Activated naive CD4-positive, alpha-beta T cell treated with anti-CD3 and anti-CD28 coated beads, Interleukin-2, amount 10 ng/mL, durations not matched to agents 7 days and 5 days (primary cell): ENCODE measurements at places on chromosomes 6 and 20.

- no peaks in the 10 kb centered on the region for H3K4me1 ChIP-seq
- H3K36me3 ChIP-seq, result no peaks in the 10 kb centered on the region
- no peak for DNase-seq
- H3K27ac ChIP-seq, result no peak overlapping the region
- no peak overlapping the region for H3K4me3 ChIP-seq
These were observed 64.0 kb upstream of the ELOVL5 start for GRCh38 chr6:53412751-53413150.

GRCh38 chr20:3728876-3729275, 3.6 kb upstream of the HSPA12B start:
- no peak for DNase-seq
- H3K4me1 ChIP-seq, result peaks cover 5% of the 10 kb centered on the region
- H3K27ac ChIP-seq, result no peak overlapping the region

- H3K27me3 ChIP-seq, result no peaks in the 10 kb centered on the region
- peak overlapping the region; percentile 2 for H3K27ac ChIP-seq
- H3K36me3 ChIP-seq, result no peaks in the 10 kb centered on the region
These were observed 28.7 kb downstream of the ECT2L start for GRCh38 chr6:138824482-138825144.

- DNase-seq, result no peak
- no peak overlapping the region for H3K4me3 ChIP-seq
- H3K27ac ChIP-seq, result no peak overlapping the region
- no peaks in the 10 kb centered on the region for H3K4me1 ChIP-seq
These were observed 25.3 kb downstream of the AAR2 start for GRCh38 chr20:36261389-36262105.

DNA sequence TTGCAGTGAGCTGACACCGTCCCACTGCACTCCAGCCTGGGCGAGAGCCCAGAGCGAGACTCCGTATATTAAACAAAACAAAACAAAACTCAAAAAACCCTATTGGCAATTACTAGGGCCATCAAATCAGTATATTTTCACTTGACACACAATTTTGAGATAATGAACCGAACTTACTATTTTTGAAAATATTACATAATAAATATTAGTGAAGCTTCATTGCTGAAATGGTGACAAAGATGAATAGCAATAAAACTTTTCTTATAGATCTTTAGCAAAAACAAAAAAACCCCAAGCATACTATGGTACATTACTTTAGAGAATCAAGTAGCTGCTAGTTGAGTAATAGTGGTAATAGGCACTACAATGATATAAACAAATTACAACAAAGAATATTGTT, 113.0 kb downstream of the ATG5 start:
- no peaks in the 10 kb centered on the region for H3K27me3 ChIP-seq
- DNase-seq, result no peak
- peaks cover 18% of the 10 kb centered on the region for H3K36me3 ChIP-seq
- H3K4me1 ChIP-seq, result peaks cover 4% of the 10 kb centered on the region

GRCh38 chr6:92840246-92840930, 579.0 kb downstream of the EPHA7 start:
- no peak overlapping the region for H3K4me3 ChIP-seq
- H3K4me1 ChIP-seq, result no peaks in the 10 kb centered on the region
- no peak for DNase-seq
- H3K27me3 ChIP-seq, result no peaks in the 10 kb centered on the region
- H3K36me3 ChIP-seq, result no peaks in the 10 kb centered on the region
- no peak overlapping the region for H3K27ac ChIP-seq

DNA sequence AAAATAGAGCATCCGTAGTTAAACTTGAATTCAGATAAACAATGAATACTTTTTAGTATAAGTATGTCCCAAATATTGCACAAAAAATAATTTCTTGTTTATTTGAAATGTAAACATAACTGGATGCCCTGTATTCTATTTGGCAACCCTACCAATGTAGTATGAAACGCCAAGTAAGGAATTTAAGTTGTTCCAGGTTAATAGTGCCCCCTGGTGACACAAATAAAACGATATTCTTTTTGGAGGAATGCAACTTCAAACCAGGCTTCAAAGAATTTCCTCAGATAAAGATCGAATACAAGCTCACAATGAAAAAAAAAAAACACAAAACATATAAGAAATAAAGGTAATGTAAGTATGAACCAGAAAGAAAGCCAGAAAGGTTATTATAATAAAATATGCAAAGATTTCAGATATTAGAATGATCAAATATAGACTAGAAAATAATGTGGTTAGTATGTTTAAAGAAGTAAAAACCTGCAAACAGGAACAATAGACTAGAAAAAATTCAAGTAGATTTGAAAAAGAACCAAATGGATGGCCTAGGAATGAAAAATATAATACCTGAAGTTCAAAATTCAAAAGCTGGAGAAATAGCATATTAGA, 18.4 kb upstream of the AKAP7 start:
- DNase-seq, result no peak
- H3K4me1 ChIP-seq, result no peaks in the 10 kb centered on the region
- no peaks in the 10 kb centered on the region for H3K36me3 ChIP-seq
- no peaks in the 10 kb centered on the region for H3K27me3 ChIP-seq

- H3K27ac ChIP-seq, result no peak overlapping the region
- no peak for DNase-seq
- peaks cover 11% of the 10 kb centered on the region for H3K4me1 ChIP-seq
- no peaks in the 10 kb centered on the region for H3K27me3 ChIP-seq
- no peak overlapping the region for H3K4me3 ChIP-seq
These were observed 191.9 kb upstream of the PREP start for GRCh38 chr6:105594821-105595220.

- peak overlapping the region; percentile 84 for H3K27ac ChIP-seq
- H3K36me3 ChIP-seq, result peaks cover 81% of the 10 kb centered on the region
- H3K4me1 ChIP-seq, result peaks cover 63% of the 10 kb centered on the region
- no peaks in the 10 kb centered on the region for H3K27me3 ChIP-seq
- H3K4me3 ChIP-seq, result peak overlapping the region; percentile 61
These were observed 23.5 kb downstream of the TBC1D20 start for GRCh38 chr20:438571-439469.

DNA sequence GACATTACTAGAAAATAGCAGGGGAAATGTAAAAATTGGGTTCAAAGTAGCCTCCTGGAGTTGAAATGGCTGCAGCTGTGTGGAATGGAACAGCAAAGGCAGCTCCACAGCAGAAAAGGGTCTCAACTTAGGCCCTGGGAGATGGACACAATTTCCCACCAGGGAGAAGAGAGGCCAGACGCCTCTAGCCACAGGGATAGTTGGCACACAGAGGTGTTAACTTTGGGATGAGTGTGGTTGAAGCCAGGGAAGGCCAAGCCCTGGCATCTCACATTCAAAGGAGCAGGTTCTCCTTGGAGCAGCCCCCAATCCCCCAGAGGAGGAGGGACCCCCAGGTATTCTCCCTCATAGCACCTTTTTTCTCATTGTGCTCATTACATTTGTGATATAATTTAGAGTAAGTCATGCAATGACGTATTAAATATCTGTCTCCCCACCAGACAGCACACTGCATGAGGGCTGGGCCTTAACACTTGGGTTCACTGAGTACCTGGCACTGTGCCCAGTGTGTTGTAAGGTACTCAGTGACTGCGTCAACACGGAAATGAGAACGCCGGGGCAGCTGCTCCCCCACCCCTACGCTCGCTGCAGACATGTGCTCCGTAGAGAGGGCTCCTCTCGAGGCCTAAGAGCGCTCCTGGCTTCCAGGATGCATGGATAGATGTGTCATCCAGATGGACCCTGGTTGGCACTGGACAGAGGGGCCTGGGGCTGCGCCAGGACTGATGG, 76.0 kb upstream of the CD93 start:
- H3K27ac ChIP-seq, result no peak overlapping the region
- H3K27me3 ChIP-seq, result peaks cover 14% of the 10 kb centered on the region
- H3K4me3 ChIP-seq, result no peak overlapping the region

- no peak overlapping the region for H3K4me3 ChIP-seq
- DNase-seq, result no peak
- no peaks in the 10 kb centered on the region for H3K4me1 ChIP-seq
- no peak overlapping the region for H3K27ac ChIP-seq
- H3K27me3 ChIP-seq, result peaks cover 31% of the 10 kb centered on the region
These were observed 63.4 kb downstream of the VEGFA start for GRCh38 chr6:43833223-43833995.

GRCh38 chr20:20806121-20807095, 94.0 kb upstream of the RALGAPA2 start:
- H3K4me3 ChIP-seq, result no peak overlapping the region
- no peak for DNase-seq
- no peaks in the 10 kb centered on the region for H3K4me1 ChIP-seq

- no peaks in the 10 kb centered on the region for H3K36me3 ChIP-seq
- no peak overlapping the region for H3K27ac ChIP-seq
- H3K4me3 ChIP-seq, result no peak overlapping the region
- no peaks in the 10 kb centered on the region for H3K4me1 ChIP-seq
These were observed 23.7 kb upstream of the TFAP2C start for GRCh38 chr20:56605261-56605996.

DNA sequence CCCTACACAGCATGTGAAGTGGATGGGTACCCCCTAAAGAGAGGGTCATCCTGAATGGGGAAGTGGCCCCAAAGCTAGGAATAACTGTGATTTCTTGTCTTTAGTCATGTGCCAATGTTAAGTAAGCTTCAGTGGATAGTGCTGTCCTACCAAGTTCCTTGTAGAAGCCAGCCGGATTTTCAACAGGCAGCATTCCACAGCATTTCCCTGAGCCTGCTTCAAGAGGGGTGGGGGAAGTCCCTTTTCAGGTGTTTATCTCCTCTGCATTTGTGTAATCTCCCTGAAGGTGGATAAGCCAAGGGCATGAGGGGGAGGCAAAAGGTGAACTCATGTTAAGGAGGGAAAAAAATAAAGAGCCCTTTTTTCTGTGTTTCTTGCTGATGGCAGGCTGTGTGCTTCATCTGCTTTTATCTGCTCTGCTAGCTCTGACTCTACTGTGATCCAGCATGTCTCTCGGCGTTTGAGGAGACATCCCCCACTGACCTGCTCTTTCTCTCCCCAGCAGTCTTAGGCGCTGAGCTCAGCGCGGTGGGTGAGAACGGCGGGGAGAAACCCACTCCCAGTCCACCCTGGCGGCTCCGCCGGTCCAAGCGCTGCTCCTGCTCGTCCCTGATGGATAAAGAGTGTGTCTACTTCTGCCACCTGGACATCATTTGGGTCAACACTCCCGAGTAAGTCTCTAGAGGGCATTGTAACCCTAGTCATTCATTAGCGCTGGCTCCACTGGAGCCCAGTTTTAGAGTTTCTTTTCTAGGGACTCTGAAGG, 1.9 kb downstream of the EDN1 start:
- DNase-seq, result no peak
- H3K27ac ChIP-seq, result no peak overlapping the region
- no peaks in the 10 kb centered on the region for H3K36me3 ChIP-seq
- no peak overlapping the region for H3K4me3 ChIP-seq
- peaks cover 59% of the 10 kb centered on the region for H3K27me3 ChIP-seq

DNA sequence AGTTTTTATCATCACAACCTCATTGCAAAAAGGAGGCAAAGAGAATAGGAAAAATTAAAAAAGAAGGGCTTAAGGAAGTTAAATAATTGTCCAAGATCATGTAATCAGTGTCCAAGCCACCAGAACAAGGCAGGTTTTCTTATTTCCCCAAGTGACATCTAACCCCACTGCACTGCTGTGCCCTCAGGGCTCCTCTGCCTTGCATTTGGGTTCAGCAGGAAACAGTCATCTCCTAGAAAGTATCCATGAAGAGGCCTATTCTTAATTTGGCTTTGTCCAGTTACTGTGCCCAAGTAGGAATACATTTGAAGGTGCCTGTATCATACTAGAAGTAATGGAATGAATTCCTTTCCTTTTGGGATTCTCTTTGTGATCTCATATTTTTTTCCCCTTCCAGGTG, 10.5 kb downstream of the TMEM14A start:
- no peak for DNase-seq
- H3K4me1 ChIP-seq, result no peaks in the 10 kb centered on the region
- peaks cover 34% of the 10 kb centered on the region for H3K36me3 ChIP-seq
- H3K27ac ChIP-seq, result no peak overlapping the region
- H3K27me3 ChIP-seq, result no peaks in the 10 kb centered on the region

- H3K27ac ChIP-seq, result no peak overlapping the region
- no peaks in the 10 kb centered on the region for H3K4me1 ChIP-seq
- no peaks in the 10 kb centered on the region for H3K36me3 ChIP-seq
- H3K27me3 ChIP-seq, result peaks cover 30% of the 10 kb centered on the region
These were observed 110.0 kb upstream of the PMEPA1 start for GRCh38 chr20:57819691-57820380.

GRCh38 chr20:19786311-19786710, 28.3 kb downstream of the RIN2 start:
- H3K4me3 ChIP-seq, result no peak overlapping the region
- no peaks in the 10 kb centered on the region for H3K36me3 ChIP-seq
- H3K27me3 ChIP-seq, result peaks cover 4% of the 10 kb centered on the region

GRCh38 chr6:115896538-115897129, 164.1 kb downstream of the FRK start:
- H3K4me3 ChIP-seq, result no peak overlapping the region
- no peaks in the 10 kb centered on the region for H3K36me3 ChIP-seq
- no peaks in the 10 kb centered on the region for H3K4me1 ChIP-seq
- no peak for DNase-seq
- no peak overlapping the region for H3K27ac ChIP-seq

- H3K4me3 ChIP-seq, result no peak overlapping the region
- no peak for DNase-seq
- H3K27ac ChIP-seq, result no peak overlapping the region
- peaks cover 17% of the 10 kb centered on the region for H3K4me1 ChIP-seq
These were observed 29.0 kb upstream of the SRF start for GRCh38 chr6:43142101-43142500.

DNA sequence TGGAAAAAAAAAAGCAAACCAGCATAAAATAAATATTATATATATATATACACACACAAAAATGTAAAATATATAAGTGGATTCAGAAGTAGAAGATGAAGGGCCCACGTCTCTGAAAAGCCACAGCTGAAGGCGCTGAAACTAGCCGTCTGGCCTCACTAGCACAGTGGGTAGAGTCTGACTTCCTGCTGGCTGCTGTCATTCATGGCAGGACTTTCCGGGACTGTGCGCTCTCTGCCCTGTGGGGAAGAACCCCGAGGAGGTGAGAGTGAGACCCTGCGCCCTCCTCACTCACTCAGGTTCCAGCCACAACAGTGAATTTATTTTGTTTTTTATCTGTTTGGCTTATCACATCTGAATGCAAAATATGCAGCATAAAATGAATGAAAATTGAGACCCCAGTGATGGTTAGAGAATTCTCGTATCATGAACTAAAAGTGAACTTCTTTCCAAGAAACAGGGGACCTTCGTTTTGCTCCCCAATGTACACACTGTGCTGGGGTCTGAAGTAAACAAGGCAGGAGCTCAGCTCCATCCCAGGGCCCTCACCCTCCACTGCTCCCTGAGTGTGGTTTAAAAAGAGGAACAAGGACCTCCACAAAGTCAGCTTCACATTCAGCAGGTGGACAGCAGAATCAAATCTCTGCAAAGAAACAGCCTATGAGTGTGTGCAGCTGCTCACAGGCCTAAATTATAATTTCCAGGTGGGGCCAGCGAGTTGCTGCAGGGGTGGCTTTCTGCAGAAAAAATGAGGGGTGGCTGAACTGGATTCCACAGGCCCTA, 1.3 kb upstream of the RAMACL start:
- no peak overlapping the region for H3K27ac ChIP-seq
- no peaks in the 10 kb centered on the region for H3K27me3 ChIP-seq
- no peak overlapping the region for H3K4me3 ChIP-seq
- H3K36me3 ChIP-seq, result no peaks in the 10 kb centered on the region
- DNase-seq, result no peak
